ENCODE measurements at places on chromosomes 3 and 15.

- DNase-seq, result no peak
Measured at GRCh38 chr15:96889734-96890480, 559.4 kb downstream of the NR2F2 start.

DNA sequence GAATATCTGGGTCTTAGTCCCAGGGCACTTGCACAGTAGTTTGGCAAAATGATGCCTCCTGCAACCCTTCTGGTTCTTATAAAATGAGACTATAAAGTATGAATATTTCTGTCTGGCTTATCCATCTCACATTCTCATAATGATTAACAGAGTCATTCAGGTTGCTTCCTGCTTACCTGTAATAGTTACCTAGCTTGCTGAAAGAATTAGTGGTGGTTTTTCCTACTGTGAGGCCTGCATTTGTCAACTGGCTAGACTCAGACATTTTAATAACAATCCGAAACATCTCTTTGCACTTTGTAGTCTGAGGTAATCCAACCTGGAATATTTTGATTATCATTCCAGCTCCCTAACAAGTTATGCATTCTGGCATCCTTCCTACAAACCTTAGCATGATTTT is 75.6 kb upstream of the POU1F1 start:
- DNase-seq, result no peak

GRCh38 chr15:92421976-92422375 is 28.3 kb downstream of the ST8SIA2 start:
- no peak for DNase-seq

DNA sequence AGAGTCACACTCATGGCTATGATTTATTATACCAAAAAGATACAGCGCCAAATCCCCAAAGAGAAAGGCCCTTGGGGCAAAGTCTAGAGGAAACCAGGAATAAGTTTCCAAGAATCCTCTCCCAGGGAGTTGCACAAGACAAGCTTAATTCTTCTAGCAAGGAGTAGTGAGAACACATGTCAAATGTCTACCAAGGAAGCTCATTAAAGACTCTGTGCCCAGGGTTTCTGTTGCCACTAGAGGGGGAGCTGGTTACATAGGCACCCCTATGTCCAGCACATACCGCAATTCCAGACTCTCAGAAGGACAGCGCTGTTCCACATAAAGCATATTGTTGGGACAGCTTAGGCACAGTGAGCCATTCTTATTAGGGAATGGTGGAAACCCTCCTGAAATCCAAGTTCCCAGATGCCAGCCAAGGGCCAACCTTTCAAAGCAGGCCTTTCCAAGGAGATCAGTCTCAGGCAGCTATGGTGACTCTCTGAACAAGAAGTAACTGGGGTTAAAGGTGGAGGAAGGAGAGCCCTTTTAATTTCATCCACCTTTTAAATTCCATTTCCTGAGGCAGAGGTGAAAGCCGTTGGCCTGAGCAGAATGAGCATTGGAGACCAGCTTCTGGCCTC is 194.2 kb downstream of the UACA start:
- no peak for DNase-seq

GRCh38 chr3:57646723-57647122 is 46.2 kb downstream of the DENND6A start:
- no peak for DNase-seq

DNA sequence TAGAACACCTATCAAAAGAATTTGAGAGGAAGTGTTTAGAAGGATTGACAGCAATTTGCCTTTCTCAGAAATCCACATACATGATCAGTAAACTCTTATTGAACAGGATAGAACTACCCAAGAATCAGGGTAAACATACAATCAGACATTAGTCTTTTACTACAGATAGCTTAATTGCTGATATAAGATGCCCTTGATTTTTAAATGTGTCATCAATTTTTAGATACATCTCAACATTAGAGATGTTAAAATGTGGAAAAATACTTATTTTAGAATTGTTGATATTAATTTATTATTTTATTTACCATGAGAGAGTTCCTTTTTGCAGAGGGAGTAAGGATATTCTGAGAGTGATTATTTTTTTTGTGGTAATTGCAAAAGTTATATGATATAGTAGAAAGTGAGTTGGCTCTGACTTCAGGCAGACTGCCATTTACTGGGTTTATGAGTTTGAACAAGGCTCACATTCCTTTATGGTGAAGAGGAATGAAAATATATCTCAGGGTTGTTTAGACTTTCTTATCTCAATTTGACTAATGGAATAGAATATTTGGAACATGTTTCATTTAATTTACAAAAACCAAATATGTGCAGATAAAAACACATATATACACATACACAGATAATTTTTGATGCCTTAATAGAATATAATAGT is 302.8 kb upstream of the GOLIM4 start:
- no peak for DNase-seq

GRCh38 chr3:136802481-136802996 is 16.4 kb upstream of the SLC35G2 start:
- no peak for DNase-seq

GRCh38 chr15:71538181-71538580 is 272.2 kb upstream of the NR2E3 start:
- no peak for DNase-seq

DNA sequence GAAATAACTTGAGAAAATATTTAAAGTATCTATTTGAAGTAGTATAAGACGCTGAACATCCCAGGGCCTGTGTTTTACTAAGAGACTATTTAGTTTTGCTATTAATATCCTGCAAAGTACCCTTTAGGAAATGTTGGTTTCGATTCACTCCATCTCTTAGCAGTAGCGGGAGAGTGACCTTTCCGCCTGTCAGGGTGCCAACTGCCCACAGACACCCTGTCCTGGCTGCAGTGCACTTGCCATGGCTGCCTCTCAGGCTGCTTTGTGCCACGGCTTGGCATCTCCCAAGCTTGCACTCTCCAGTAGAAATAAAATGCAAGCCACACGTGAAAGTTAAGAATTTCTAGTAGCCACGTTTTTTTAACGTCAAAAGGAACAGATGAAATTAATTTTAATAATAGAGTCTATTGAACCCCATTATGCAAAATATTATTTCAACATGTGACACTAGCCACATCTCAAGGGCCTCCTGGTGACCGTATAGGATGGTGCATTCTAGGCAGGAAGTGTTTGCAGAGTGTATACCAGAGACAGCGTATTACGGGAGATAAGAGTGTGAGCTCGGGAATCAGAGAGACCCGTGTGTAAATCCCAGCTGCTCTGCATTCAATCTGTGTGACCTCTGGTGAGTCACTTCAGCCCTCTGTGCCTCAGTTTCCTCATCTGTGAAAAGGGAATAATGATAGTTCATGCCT is 19.8 kb downstream of the ADAMTS9 start:
- no peak for DNase-seq

GRCh38 chr3:59750391-59750790 is 700.6 kb upstream of the CFAP20DC start:
- DNase-seq, result no peak

- DNase-seq, result peak; percentile 71
Measured at GRCh38 chr15:78263907-78264303, 457 bp upstream of the DNAJA4 start.

DNA sequence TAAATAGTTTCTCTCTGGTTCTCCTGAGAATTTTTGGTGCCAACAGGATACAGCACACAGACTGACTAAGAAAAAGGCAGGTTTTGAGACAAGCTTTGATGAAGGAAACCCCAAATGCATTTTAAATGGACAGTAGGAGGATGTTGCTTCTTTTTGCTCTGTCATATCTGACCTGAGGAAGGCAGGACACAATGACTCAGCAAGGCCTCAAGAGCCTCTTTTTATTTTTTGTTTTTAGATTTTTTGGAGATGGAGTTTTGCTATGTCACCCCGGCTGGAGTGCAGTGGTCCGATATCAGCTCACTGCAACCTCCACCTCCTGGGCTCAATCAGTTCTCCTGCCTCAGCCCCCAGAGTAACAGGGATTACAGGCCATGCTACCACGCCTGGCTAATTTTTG is 16.9 kb upstream of the KNG1 start:
- DNase-seq, result peak; percentile 55

- no peak for DNase-seq
Measured at GRCh38 chr3:183252973-183253527, at the start of gene B3GNT5. TSS of gene B3GNT5 (plus strand) at chr3:183253253. CDS start at chr3:183269799, 16,546 bp downstream.

DNA sequence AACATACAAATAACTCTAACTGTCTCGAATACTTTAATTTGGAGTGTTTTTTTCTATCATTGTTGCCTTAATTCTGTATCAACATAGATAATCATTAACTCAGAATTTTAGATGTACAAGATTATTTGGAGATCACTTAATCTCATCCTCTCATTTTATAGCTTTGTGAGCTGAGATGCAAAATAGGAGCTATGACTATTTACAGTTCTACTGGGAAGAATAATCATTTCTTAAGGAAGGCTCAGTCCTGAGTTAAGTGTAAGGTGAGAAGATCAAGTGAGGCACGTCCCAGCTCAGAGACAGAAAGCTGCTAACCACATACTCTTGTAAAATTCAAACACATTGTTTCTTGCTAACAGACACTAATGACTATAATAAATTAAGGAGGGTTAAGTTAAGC is 66.2 kb downstream of the CCDC54 start:
- no peak for DNase-seq

DNA sequence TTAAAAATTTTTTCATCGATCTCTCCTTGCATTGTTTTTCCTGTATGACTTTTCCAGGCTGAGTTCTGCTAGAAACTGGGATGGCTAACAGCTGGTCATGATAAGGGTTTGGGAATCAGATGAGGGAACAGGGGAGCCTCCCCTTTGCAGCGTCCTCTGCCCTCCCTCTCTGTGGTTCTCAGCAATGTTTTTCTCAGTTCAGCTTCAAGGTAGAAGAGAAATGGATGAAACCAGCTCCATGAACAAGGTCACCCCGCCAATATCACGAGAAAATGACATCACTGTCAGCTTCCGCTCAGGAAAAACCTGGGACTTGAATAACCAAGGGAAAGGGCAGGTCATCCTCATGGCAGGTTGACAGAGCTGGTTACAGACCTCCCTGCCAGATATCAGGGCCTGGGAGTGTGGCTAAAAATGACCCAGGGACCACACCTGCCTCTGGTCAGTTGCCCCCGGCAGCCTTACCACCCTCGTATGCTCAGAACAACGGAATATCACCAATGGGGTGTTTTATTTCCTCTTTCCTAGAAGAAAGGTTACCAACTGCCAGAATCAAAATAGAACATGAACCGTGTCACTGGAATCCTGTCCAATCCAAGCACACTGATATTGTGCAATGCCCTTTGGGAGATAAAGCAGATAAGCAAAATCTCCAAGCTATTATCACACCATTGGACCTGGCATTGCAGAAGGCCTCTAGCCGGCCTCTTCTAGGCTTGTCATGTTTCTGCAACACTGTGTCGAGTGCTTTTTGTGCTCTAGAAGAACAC is 26.1 kb downstream of the LSM3 start:
- DNase-seq, result no peak

- DNase-seq, result no peak
Measured at GRCh38 chr3:67433109-67433508, 221.3 kb downstream of the SUCLG2 start.

- no peak for DNase-seq
Measured at GRCh38 chr3:33658991-33659848, 58.8 kb downstream of the CLASP2 start.

DNA sequence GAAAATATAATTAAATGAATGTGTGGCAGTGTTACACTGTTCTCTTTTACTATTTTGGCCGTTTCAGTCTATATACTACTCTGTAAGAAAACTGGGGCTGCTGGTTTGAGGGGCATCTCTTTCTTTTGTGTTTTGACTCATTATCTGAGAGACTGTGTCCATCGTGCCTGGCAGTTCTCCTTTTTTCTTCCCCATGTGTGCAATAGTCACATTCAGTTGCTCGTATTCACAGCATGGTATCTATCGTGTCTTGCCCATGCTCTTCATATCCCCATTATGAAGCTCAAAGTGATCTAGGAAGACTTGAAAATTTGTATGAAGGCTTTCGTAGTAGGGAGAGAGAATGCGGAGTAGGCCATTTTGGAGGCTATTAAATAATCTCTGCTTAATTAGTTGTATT is 29.8 kb upstream of the FAH start:
- no peak for DNase-seq

DNA sequence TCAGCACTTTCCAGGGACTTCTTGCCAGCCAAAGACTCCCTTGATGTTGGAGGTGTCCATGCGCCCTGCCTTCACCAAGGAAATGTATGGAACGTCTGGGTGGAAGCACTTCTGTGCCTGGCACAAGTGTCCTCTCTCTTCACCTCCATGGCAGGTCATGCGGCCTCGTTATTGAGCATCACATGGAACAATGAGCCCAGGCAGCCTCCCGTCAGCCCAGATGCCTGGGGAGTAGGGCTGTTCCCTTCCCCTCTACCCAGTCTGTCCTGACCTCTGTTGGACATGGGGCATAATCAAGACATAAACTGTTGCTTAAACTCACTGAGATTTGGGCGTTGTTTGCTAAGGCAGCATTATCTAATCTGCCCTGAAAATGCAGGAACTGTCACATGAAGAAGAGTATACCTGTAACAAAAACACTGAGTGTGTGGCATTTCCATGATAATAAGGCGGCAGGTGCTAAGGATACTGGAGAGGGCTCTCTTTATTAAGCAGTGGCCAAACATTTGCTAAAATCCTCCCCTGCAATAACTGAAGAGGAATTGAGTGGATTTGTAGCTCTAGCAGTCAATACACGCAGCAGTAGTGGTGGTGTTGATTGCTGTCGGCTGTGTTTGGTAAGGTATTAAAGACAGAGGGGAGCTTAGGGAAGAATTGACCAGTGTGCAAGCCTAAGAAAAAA is 338.2 kb upstream of the ATP10A start:
- DNase-seq, result no peak

GRCh38 chr15:66565741-66566144 is at the start of gene LCTL:
TSS of gene LCTL (minus strand) at chr15:66565998. CDS start at chr15:66565365, 633 bp downstream.
- DNase-seq, result no peak

DNA sequence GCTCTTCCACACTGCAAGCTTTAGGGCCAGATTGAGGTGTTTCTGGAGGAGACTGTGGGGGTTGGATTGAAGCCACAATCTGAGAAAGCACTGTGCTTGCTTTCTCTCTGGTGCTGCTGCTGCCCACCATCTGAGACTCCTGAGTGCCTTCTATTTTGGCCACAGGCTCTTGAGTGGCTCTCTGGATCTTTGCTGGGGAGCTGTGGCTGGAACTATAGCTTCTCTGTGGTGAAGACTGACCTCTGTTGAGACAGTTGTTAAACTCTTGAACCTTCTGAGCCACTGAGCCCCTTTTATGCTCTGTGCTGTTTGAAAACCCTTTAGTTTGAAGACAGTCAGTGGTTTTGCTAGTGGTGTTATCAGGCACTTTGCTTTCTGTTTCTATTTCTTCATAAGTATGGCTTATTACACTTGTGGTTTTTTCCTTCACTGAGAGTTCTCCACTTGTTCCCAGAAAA is 108.7 kb upstream of the TSPAN3 start:
- DNase-seq, result no peak

GRCh38 chr15:65376767-65377104 is 1.1 kb downstream of the IGDCC3 start:
- DNase-seq, result no peak
